ENCODE measurements at places on chromosomes 4 and X. TPM values are rescaled to one million over a fixed set of nuclear protein-coding genes. Genes with fewer than 3 reads are reported as not detected.

Gene SAGE1
- total RNA-seq, result not detected

Gene CCDC160
- total RNA-seq, result not detected

Gene RTL3
- not detected for total RNA-seq

Gene MAGEA2B
- total RNA-seq, result not detected

Gene FAM184B
- not detected for total RNA-seq

Gene GPM6B
- not detected for total RNA-seq

Gene SLC25A5
- 495 TPM for total RNA-seq

Gene SYN1
- 0.57 TPM for total RNA-seq

Gene CSAG2
- not detected for total RNA-seq

Gene RHOXF2B
- not detected for total RNA-seq

Gene FGF5
- total RNA-seq, result not detected

Gene OPRPN
- not detected for total RNA-seq

Gene TMPRSS11B
- total RNA-seq, result not detected

Gene CSAG1
- total RNA-seq, result not detected

Gene ZFP92
- total RNA-seq, result 1.5 TPM

Gene CDS1
- not detected for total RNA-seq

Gene INTU
- 0.14 TPM for total RNA-seq

Gene RAB40A
- 0.20 TPM for total RNA-seq

Gene ADAMTS3
- total RNA-seq, result not detected

Gene LEF1
- 173 TPM for total RNA-seq

Gene TLR3
- total RNA-seq, result 0.41 TPM

Gene CHRDL1
- not detected for total RNA-seq

Gene SEPSECS
- 10.1 TPM for total RNA-seq

Gene CENPVL1
- total RNA-seq, result not detected

Gene SORBS2
- not detected for total RNA-seq

Gene GPR119
- total RNA-seq, result not detected

Gene GRPR
- not detected for total RNA-seq

Gene CT45A1
- not detected for total RNA-seq

Gene MTCP1
- 15.0 TPM for total RNA-seq

Gene PF4V1
- total RNA-seq, result not detected

Gene DNAAF6
- total RNA-seq, result not detected
